ENCODE measurements at places on chromosomes 12 and 14. TPM values are rescaled to one million over a fixed set of nuclear protein-coding genes. Genes with fewer than 3 reads are reported as not detected.

The KLHDC1 gene
- 1.5 TPM for total RNA-seq

The CLEC2D gene
- 2.8 TPM for total RNA-seq

The SYNE2 gene
- total RNA-seq = 22.2 TPM

The TMEM52B gene
- total RNA-seq = not detected

The TMCC3 gene
- 2.1 TPM for total RNA-seq

The ANO4 gene
- total RNA-seq = 1.1 TPM

The SLIRP gene
- 292 TPM for total RNA-seq

The METTL3 gene
- 48.9 TPM for total RNA-seq

The SERPINA10 gene
- not detected for total RNA-seq

The SLC39A9 gene
- total RNA-seq = 88.7 TPM

The HOXC12 gene
- total RNA-seq = not detected

The LMNTD1 gene
- not detected for total RNA-seq

The PCED1B gene
- total RNA-seq = 4.2 TPM

The TMTC1 gene
- total RNA-seq = 0.84 TPM

The COCH gene
- total RNA-seq = 0.12 TPM

The PPP1R1A gene
- total RNA-seq = not detected

The BLOC1S1 gene
- total RNA-seq = 170 TPM

The TMEM229B gene
- total RNA-seq = 3.7 TPM

The DTX1 gene
- total RNA-seq = not detected

The GALNT6 gene
- total RNA-seq = 31.3 TPM

The SLC10A1 gene
- not detected for total RNA-seq

The RNU4-1 gene
- total RNA-seq = under 0.01 TPM

The RABGGTA gene
- total RNA-seq = 20.2 TPM

The CELA1 gene
- total RNA-seq = not detected

The HOXC10 gene
- total RNA-seq = 4.0 TPM

The DPPA3 gene
- total RNA-seq = not detected

The TMPRSS12 gene
- not detected for total RNA-seq

The TAMALIN gene
- 0.20 TPM for total RNA-seq

The CCDC196 gene
- not detected for total RNA-seq

The DLK1 gene
- not detected for total RNA-seq

The ACRBP gene
- not detected for total RNA-seq

The KDM5A gene
- total RNA-seq = 20.3 TPM

The CFAP73 gene
- total RNA-seq = not detected

The ARG2 gene
- 16.0 TPM for total RNA-seq
